ENCODE measurements at places on chromosomes 11 and 22.
A peak's percentile ranks its signal among the peaks of the same experiment; 100 is the strongest.

DNA sequence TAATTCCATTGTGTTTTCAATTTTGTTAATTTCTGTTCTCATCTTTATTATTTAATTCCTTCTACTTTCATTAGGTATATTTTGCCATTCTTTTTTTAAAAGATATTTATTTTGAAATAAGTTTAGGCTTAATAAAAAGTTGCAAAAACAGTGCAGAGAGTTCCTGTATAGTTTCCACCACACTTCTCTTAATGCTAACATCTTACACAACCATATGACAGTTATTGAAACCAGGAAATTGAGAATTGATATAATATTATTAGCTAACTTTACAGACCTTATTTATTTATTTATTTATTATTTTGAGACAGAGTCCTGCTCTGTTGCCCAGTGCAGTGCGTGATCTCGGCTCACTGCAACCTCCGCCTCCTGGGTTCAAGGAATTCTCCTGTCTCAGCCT, 13.8 kb upstream of the SPDYC start:
- DNase-seq: no peak

DNA sequence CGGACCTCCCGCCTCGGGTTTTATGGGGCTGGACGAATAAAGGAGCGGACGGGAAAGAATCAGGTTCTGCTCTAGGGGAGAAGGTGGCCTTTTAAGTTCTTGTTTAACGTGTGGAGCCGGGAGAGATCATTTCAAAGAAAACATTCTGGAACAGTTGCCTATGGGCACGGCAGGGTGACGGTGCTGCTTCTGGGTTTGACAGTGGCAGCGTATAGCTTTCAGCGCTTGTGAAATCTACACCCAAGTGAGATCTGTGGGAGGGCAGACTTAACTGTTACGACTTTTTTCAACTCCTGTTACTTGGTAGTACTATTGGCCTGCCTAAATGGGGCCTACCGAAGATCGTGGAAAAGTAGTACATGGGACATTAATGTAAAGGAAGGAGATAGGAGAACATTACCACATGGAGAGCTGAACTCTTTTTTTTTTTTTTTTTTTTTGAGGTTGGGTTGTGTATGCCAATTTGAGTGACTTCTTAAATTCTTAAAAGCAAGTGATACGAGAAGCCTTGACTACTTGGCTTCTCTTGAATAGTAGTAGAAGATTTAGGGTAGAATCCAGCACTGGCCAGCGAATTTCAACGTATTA, 743 bp downstream of the USP47 start:
- peak; percentile 82 for DNase-seq

DNA sequence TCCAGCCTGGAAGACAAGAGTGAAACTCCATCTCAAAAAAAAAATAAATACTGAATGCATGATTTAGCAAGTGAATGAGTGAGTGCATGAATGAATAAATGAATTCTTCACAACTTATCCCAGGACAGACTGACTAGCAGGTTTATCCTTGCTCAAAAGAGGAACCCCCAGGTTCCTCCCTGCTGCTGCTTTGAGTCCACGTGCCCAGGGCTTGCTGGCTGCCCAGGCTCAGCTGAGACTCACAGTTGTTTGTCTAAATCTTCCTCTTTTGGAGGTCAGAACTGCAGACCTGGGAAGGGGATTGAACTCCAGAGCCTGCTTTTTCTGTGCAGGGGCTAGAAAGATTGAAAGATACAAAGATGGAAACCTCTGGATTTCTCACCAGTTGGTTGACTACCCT, 117.4 kb upstream of the TMEM45B start:
- DNase-seq: peak; percentile 45

GRCh38 chr11:81007046-81007445, 1566.2 kb upstream of the TENM4 start:
- DNase-seq: no peak

- no peak for DNase-seq
Measured at GRCh38 chr11:21933095-21933494, 259.8 kb upstream of the ANO5 start.

- no peak for DNase-seq
Measured at GRCh38 chr22:20546541-20546950, 39.1 kb downstream of the MED15 start.

DNA sequence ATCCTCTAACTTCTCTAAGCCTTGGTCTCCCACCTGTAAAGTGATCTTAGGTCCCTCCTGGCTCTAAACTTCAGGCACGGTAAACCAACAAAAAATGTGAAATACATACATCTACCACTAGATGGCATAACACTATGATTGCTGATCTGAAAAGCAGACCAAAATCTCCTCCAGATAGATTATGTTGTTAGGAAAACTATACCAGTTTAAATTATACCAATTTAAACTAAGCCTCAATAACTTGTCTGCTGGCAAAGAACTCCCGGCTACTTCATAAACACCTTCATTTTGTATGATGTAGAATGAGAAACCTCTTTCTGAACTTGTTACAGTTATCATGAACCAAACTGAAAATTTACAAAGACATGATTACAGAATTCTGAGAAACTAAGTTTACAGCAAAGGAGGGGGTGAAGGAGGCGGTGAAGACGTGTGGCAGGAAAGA, 85.9 kb downstream of the SBF2 start:
- DNase-seq: peak; percentile 77

DNA sequence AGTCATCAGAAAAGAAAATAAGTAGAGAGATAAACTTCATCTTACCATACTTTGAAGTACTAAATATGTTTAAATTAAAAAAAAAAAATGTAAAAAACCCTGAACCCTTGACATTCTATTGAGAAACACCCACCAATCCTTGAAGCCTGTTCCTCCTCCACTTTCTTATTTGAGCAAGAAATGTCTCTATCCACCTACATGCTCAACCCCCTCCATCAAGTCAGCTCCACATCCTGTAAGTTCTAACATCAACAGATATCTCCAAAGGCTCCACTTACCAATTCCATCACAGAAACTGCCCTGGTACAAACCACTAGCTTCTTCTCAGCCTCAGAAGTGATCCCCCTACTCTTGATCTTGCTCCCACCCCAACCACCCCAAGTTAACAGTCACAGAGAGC, 32.5 kb upstream of the FAT3 start:
- DNase-seq: no peak

DNA sequence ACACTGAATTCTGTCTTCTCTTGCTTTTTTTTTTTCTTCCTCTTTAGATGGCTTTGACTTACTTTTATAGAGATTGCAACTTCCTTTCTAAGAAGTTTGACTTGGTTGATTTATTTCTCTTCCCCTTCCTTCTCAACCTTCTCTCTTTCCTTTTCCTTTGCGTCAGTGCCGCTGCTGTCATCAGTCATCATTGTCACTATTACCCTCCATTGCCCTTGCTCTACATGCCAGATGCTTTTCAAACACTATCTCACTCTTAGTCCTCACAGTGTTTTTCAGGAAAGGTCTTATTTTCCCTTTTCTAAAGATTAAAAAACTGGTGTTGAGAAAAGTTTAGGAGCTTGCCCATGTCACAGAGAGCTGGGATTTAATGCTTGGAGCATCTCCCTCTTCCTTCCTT, 74.7 kb upstream of the C11orf87 start:
- DNase-seq: no peak

GRCh38 chr11:102637731-102638130, 12.6 kb upstream of the MMP20 start:
- DNase-seq: no peak

GRCh38 chr11:125941619-125942611, 3.9 kb upstream of the VSIG10L2 start:
- peak; percentile 18 for DNase-seq

GRCh38 chr11:72039031-72039855, 40.5 kb downstream of the IL18BP start:
- DNase-seq: no peak

DNA sequence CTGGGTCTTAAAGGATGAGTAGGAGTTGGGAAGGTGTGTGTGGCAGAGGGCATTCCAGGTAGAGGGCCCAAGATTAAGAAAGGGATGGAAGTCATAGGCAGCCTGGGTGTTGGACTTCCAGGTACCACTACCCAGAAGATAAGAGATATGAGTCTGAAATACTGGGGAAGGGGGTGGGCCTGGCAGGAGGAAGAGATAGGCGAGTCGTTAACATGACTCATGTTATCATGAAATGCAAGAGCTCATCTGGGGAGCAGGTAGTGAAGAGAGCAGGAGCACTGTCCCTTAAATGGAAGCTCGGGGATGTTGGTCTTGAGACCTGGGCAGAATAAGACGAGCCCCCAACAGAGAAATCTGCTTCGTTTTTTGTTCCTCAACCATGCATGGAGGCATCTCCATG, 10.2 kb downstream of the ZC3H7B start:
- no peak for DNase-seq

- DNase-seq: no peak
Measured at GRCh38 chr11:119787074-119787461, 58.1 kb upstream of the NECTIN1 start.

GRCh38 chr11:116422556-116422955, 350.2 kb downstream of the BUD13 start:
- no peak for DNase-seq

DNA sequence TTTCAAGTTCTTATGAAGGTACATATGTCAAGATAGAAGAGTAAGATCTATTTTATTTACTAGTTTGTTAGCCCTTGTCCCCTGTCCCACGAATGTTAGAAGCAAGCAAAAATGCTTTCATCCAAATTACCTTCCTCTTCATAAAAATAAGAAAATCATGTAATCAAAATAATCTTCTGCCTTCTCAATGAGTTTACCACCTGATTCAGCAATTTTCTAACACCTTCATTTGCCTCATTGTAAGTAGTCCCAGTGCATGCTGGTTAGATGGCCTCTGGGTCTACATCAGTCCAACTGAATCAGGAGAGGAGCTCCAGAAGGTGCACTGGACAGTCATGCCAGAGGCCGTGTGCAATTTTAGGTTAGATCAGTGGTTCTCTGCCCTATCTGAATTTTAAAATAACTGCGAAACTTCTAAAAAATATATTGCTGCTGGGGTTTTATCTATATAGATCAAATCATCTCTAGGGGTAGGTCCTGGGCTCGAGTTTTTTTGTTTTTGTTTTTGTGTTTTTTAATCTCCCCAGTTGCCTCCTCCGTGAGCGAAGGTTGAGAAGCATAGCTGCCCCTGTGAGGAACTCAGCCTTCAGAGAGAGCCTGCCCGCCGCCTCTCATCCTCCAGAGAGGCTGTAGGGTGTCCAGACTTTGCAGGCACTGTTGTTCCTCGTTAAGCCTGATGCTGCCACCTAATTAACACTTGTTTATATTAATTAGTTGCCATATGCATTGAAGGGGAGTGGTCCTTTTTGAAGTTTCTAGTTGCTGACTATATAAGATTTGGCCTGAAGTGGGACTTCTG, 32.2 kb downstream of the C22orf31 start:
- DNase-seq: no peak

DNA sequence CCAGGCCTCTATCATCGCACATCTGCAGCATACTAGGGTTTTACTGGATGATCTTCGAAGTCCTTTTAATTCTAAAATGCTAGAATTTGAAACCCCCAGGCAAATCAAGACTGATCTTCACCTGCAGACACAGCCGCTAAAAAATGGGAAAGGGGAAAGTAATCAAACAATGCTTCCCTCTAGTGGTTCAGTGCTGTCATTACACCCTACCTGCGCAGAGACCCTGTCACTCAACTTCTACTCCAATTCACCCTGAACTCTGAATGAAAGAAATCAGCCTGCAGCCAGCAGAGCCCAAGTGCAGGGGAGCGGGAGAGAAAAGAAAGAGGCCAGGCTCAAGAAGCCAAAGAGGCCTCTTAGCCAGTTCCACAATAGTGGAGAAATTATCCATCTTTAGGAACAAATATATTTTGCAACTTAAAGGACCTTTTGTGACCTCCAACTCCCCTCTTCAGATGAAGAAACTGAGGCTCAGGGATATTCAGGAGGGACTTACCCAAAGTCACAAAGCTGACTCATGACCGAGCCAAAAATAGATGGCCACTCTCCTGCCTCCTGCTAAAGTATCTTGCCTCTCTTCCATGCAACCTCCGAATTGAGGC, 33.0 kb downstream of the SERGEF start:
- DNase-seq: peak; percentile 64

- no peak for DNase-seq
Measured at GRCh38 chr22:40838486-40838885, 18.0 kb downstream of the ST13 start.

DNA sequence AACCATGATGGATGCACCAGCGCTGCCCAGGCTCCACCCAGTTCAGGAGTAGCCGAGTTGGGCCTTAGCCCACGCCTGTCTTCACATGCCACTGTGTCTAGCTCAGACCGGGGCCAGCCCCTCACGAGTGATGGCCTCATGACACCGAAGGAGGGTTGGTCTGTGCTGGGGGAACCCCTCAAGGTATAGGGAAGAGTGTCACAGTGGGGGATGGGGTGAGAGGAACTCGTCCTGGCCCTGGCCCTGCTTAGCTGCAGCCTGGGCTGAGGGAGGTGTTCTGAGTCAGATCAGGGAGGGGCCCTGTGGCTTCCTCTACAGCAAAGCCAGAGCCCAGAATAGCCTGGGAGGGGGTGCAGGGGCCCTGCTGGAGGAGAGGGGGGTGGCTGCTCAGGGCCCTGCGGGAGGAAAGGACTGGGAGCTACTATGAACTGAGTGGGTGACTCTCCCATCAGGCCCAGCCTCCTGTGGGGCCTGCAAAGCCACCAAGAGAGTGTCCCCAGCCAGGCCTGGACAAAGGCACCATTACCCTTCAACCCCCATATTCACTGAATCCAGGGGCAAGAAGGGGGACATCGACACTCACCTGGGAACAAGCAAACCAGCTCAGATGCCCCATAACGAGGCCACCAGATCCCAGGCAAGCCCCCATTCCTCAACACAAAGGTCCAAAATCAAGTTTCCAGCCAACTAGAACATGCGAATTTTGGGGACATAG, 41.2 kb downstream of the IGLL5 start:
- DNase-seq: peak; percentile 77

- DNase-seq: no peak
Measured at GRCh38 chr11:64000740-64001483, 14.7 kb downstream of the OTUB1 start.

- DNase-seq: no peak
Measured at GRCh38 chr11:20013346-20014066, 146.8 kb downstream of the DBX1 start.

DNA sequence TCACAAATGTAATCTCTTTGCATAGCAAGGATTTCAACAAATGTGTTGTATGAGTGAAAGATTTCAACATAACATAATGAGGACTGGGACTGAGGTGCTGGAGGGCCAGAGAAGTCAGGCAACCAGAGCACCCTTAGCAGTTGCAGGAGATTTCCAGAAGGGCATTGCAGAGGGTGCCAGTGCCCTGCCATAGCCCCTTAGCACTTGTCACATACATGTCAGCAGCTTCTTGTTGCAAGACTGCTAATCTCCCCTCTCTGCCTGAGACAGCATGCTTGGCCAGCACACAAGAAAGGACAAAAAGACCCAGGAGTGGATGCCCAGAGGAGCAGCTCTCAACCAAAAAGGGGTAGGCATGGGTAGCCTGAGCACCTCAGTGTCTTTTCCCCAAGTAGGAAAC, 43.2 kb downstream of the BBOX1 start:
- DNase-seq: no peak

- DNase-seq: no peak
Measured at GRCh38 chr22:37163575-37164504, 14.1 kb upstream of the IL2RB start.

DNA sequence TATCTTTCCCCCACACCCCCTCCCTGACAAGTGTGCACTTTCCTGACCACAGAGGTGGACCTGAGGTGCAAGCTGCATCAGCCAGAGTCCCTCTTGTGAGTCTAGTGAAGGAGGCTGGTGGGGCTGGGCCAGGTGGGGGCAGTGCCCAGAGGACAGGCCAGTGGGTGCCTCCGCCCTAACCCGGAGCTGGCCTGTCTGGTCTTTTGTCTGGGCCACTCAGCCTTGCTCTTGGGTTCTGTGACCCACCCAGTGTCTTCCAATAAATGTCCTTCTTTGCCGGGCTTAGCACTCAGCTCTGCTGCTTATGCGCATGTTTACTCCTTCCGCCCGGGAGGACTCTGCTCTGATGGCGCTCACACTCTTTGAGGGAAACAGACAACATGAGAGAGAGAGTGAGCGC, 526.2 kb downstream of the TBC1D22A start:
- no peak for DNase-seq
